NCI-H510A treated with DMSO at 0.1 percent for 48 hours (cell line): ENCODE measurements at places on chromosomes 16 and 17.

DNA sequence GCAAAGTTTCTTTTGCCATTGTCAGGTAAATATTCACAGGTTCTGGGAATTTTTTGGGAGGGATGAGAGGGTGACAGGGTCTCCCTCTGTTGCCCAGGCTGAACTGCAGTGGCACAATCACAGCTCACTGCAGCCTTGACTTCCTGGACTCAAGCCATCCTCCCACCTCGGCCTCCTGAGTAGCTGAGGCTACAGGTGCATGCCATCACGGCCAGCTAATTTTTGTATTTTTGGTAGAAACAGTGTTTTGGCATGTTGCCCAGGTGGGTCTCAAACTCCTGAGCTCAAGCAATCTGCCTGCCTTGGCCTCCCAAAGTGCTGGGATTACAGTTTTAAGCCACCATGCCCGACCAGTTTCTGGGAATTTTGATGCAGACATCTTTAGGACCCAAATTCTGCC, 53.0 kb downstream of the IQCK start:
- DNase-seq: no peak

GRCh38 chr17:34613064-34614019, 34.0 kb downstream of the TMEM132E start:
- DNase-seq: no peak

GRCh38 chr17:81409190-81409935, 14.1 kb downstream of the BAHCC1 start:
- DNase-seq: peak; percentile 82

GRCh38 chr17:1398931-1399678, 917 bp downstream of the YWHAE start:
- peak; percentile 34 for DNase-seq

- no peak for DNase-seq
Observed at GRCh38 chr17:81539961-81540675, 11.9 kb downstream of the FSCN2 start.

DNA sequence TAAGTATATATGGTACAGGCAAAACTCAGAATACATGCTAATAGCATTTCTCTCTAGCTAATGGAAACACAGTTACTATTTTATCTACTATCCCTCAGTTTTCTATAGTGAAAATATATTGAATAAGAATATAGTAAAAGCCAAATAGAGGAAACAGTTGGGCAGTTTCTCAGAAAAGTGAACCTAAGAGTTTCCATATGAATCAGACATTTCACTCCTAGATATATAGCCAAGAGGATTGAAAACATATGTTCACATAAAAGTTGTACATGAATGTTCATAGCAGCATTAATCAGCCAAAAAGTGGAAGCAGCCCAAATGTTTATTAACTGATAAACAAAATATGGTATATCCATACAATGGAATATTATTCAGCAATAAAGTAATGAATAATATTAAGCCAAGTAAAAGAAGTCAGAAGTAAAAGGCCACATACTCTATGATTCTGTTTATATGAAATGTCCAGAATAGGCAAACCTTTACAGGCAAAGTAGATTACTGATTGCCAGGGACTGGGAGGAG, 134.6 kb downstream of the CYB561 start:
- no peak for DNase-seq

- DNase-seq: no peak
Observed at GRCh38 chr17:66976781-66977201, 12.3 kb downstream of the CACNG4 start.

DNA sequence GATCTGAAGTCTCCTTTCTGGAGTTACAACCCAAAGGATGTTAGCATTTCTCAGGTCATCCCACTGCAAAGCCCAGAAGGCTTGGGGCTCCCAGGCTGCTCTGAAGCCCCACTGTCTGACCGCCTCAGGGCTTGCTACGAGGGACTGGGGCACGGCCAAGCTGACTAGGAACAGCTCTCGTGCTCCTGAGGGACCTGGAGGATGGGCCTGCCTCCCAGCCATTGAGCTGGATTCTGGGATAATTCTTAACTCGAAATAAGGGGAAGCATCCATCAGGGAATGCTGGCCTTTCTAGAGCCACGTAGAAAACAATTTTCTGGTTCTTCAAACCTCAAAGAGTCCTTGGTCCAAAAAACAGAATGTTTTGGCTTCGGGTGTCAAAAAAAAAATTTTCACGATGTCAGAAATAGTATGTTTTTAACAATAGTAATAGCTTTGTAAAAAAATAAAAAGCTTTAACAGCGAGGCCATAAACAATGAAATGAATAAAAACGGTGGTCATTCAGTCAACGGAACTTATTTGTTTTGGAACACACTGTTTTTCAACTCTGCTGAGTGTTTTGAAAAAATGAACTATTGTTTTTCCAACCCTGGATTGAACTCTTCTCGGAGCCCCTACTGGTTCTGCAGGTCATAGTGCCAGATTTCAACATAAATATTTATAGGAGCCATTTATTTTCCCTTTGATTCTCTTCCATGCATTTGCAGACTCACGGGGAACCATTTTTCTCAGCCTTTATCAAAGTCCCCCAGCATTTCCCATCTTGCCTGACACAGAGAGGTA, 16.4 kb upstream of the HERPUD1 start:
- DNase-seq: no peak

DNA sequence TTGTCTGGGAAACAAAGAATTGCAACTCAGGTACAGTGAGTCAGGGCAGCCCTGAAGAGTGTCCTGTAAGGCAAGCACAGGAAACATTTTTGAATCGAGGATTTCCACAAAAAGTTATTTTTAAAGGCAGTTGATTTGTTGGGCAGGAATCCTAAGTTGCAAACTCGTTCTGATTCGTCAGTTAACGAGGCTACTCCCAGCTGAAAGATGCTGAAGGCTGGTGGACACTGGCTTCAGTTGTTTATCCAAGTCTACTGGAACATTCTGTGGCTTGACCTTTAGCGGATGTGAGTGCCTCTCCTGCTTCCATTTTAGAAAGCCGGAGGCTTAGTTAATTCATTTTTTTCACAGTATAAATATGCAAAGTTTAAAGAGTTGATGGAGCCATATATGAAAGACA, 84.2 kb downstream of the KCNJ12 start:
- DNase-seq: no peak

DNA sequence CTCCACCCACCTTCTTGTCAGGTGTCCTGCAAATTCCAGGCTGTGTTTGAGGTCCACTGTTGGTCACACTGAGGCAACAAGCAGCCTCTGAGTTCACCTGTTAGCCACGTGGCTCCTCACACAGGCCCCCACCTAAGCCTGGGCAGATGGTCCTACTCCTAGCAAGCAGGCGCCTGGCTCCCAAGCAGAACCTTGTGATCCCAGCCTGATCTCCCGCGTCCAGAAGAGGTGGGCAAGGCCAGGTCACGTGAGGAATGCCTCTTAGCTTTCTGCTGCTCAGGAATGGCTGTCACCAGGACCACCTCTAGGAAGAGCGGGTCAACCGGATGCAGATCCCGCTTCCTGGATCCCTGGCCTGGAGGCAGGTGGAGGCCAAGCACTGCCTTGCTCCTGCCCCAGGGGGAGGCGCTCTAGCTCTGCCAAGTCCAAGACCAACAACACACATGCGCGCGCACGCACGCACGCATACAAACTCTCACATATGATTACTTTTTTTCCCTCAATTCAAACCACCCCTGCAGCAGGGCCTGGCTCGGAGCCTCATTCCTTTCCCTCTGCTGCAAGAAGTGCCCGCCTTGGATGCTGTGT, 9.5 kb downstream of the CYB561 start:
- peak; percentile 20 for DNase-seq

DNA sequence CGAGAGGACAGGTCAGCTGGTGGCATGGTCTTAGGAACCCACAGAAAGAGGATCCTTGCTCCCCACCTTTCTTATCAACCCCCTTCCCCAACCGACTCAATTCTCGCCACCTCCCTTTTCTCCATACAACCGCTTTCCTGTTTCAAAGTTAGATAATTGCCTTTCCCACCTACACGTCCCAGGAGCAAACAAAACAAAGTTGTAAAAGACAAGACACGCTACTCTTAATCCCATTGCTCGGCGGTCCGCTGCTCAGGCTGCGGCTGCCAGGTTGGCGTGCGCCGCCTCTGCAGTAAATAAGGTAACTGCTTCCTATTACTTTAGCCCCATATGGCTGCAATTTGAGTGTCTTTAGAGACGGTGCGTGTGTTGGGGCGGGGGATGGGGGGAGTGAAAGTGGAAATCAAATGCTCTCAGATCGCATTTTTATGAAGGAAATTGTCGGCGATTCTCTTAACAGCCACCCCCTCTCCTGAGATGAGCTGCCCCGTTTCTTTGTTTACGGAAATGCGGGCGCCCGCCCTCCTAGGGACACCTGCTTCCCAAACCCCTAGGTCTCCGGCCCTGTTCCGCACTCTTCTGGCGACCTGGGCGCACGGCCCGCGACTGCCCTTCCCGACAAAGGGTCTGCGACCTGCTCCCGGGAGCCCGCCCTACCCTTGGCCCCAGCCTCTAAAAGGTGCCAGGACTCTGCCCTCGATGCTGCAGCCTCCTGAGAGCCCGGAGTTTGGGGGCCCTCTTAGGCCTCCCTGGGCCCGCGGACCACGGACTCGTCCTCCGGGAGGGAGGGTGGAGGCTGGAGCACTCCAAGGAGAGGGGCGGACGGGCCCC, 3.7 kb upstream of the CBX8 start:
- peak; percentile 57 for DNase-seq

DNA sequence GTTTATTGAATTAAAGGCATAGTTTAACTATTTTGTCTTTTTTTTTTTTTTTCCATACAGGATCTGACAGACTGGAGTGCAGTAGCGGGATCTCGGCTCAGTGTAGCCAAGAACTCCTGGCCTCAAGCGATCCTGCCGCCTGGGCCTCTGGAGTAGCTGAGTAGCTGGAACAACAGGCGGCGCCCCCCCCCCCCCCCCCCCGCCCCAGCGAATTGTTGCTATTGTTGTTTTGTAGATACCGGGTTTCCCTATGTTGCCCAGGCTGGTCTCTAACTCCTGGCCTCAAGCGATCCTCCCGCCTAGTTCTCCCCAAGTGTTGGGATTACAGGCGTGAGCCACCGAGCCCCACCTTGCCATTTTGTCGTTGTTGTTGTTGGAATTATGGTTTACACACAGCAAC, 1.3 kb upstream of the CENPV start:
- DNase-seq: no peak

DNA sequence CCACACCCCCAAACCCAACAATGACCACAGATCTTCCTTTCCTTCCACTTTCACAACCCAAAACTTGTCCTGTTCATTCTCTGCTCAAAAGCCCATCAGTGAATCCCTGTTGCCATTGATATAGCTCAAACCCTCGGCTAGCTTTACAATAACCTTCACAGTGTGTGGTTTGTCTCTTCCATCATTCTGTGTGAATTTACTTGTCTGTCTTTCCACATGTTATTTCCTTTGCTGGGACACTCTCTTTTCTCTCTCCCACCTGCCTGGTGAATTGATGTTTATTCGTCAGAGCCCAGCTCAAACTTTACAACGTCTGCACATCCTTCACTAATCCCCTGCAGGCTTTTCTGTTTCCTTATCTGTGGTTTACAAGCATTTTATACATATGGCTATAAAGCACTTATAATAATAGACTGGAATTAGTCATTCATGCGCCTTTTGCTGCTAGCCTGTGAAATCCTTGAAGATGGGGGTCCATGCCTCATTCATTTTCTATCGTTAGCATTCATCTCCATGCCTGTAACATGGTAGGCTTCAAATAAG, 114.4 kb downstream of the CDH13 start:
- no peak for DNase-seq

- DNase-seq: no peak
Observed at GRCh38 chr17:17398188-17398942, 78.4 kb upstream of the MED9 start.

DNA sequence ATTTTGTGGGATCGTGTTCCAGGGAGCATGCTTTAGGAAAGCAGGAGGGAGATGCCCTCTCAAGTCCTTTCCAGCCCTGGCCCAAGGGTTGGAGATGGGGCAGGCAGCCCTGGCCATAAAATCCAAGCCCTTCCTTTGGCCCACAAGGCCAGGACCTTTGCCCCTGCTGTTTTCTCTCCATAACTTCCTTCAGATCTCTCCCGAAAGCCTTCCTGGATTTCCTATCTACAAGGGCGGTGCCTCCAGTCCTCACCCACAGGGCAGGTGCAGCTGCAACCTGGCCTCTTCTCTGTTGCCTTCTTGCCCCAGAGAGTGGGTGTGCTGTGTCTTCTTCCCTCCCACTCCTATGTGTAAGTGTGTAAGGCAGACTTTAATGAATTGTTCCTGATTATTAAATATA, 8.5 kb upstream of the PDP2 start:
- no peak for DNase-seq

- DNase-seq: no peak
Observed at GRCh38 chr17:44522883-44523671, 19.9 kb upstream of the GPATCH8 start.

DNA sequence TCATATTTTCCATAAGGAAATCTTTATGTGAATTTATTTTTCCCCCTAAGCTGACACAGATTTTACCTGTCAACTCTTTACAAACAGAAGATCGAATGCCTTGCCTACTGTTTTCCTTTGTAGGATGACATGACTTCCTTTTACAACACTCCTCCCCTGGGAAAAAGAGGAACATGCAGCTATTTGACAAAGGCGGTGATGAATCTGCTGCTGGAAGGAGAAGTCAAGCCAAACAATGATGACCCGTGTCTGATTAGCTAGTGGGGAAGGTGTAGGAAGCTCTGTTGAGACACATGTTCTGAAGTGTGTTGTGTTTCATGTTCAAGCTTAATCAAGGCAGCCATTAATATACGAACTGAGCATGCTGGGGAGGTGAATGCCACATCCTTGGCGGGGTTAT, 238.0 kb downstream of the PHKB start:
- DNase-seq: no peak
